Mammary epithelial cell (primary cell): ENCODE measurements at places on chromosomes 5 and 9. TPM values are rescaled to one million over a fixed set of nuclear protein-coding genes. Genes with fewer than 3 reads are reported as not detected.

DNA sequence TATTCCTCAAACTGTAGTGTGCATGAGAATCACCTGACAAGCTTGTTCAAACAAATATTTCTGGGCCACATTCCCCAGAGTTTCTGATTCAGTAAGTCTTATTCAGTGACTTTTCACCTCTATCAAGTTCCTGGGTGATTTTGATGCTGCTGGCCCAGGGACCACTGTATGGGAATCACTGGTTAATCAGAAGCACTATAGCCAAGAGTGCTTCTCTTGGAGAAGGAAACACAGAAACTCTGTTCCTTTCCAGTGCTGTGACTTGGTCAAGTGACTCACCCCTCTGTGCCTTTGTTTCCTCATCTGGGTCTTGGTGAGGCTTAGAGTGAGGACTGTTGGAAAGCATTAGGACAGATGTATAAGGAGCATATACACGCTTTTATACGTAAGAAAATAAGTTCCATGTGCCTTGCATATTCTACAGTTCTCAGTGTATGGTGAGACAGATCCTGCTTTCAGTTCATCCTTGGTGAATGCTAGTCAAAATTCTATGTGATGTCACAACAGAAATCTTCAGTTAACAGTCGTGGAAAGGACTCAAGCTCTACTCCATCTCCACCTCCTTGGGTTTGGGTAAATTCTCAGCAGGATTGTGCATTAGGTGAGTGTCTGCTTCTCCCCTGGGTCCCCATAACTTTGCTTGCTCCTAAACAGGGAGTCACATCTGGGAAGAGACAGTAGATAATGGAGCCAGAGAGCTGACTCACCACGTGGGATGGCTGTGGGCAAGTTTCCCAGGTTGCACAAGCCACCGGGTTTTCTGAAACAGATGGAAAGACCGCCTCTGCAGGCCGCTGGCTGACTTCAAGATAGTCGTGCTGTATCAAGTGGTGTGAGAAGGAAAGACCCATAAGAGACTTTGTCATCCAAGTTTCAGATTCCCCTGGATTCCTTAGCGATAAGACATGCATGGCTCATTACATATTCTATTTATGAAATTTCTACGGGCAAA, 117.0 kb downstream of the NXNL2 start:
- DNase-seq = peak; percentile 98

Gene PCDHGA1
- total RNA-seq = 0.83 TPM

- peak; percentile 58 for DNase-seq
Measured at GRCh38 chr9:32524892-32525708, 896 bp downstream of the RIGI start.

Gene GCNT4
- 3.5 and 3.6 TPM in 2 replicates for total RNA-seq

- DNase-seq = no peak
Measured at GRCh38 chr9:132424857-132425674, 15.1 kb downstream of the CFAP77 start.

Gene SAXO1
- not detected in 2 replicates for total RNA-seq

- no peak for DNase-seq
Measured at GRCh38 chr5:18397371-18397770, 763.1 kb downstream of the TAF11L14 start.

Gene LCN9
- total RNA-seq = not detected

DNA sequence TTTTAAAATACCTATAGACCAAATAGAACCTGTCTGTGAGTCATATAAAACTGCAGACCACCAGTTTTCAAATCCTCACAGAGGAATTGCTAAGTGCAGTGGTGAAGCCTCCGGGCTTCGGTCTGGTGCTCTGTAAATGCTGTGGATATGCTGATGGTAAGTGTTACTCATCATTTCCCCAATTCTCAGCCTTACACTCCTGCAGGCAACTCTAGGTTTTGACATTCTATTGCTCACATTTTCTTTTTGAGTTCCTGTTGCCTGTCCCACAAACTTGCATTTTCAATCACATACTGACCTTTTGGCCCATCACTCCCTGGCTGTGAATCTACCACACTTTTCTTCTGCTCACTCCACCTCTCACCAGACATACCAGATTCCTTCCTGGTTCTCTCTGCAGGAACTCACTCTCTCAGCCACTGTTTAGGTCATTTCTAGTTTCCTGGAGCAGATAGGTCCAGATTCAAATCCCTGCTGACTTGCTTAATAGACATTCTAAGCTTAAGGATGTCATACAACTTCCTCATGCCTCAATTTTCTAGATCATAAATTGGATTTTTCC, 192.9 kb downstream of the RAB3C start:
- no peak for DNase-seq

Gene PCDHB14
- total RNA-seq = 1.7 TPM

- DNase-seq = peak; percentile 47
Measured at GRCh38 chr5:55234121-55234700, 803 bp upstream of the CCNO start.

- peak; percentile 69 for DNase-seq
Measured at GRCh38 chr5:6704361-6704851, 8.8 kb upstream of the TENT4A start.

DNA sequence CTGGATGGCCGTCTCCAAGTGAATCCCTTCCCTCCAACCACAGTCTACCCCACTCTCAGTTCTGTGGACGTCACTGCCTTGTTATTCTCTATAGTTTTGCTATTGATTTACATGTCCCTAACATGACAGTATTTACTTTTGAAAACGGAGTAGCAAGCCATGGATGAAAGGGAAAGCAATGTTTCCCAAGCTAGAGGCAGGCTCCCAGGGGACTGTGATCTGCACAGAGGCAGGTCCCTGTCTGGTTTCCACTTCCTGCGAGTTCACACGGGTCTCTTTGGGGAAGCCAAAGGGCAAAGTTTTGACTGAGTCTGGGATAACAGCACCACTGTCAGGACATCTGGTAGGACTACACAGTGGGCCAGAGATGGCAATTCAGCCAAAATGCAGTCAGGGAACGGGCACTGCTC, 12.7 kb downstream of the C9orf153 start:
- no peak for DNase-seq

Gene REEP2
- total RNA-seq = 14.5 and 21.8 TPM in 2 replicates

Gene EPB41L4A
- 1.1 and 2.1 TPM in 2 replicates for total RNA-seq

- no peak for DNase-seq
Measured at GRCh38 chr5:81067406-81067805, 107.2 kb downstream of the RASGRF2 start.

DNA sequence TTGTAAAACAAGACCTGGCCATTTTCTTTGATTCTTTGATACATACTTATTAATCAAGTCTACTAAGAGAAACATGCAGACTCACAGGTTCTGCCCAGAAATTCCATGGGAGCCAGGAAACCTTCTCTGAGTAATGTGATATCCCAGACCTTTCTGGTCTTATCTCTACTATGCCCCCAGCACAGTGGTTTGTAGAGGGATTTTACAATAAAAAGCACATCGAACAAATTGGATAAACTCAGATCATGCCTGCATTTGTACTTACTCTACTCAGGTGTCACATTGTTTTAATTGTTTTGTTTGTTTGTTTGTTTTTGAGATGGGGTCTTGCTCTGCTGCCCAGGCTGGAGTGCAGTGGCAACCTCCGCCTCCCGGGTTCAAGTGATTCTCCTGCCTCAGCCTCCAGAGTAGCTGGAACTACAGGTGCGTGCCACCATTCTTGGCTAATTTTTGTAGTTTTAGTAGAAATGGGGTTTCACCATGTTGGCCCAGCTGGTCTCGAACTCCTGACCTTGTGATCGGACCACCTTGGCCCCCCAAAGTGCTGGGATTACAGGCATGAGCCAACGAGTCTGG, 179.5 kb downstream of the ZNF608 start:
- DNase-seq = no peak

DNA sequence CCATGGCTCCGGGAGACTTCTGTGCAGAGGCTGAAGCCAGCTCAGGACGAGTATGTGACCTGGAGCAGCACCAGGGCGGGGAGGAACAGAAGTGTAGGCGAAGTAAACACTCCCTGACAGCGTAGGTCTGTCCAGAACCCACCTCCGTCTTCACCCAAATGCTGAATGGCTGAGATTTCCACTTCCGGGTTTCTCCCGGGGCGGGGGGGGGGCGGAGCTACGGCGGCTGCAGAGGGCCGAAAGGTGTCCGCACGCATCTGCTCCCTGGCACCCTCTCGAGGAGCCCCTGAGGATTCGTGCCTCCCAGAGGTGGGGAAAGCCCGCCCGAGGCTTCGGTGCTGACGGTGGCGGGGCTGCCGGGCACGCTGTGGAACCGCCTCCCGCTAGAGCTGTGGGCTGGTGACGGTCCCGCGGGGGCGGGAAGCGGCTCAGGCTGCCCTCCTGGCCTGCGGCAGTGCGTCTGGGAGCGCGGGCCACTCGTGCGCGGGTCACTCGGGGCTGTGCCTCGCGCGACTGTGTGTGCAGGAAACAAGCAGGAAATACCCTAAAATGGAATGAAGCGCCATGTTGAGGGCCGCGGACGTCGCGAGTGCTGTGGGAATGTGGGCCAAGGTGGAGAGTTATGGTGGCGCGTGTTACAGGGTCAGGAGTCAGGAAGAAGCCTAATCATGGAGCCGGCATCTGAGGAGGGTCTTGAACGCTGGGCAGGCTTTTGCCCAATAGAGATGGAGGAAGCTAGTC, 1425.4 kb downstream of the FOXD4L5 start:
- peak; percentile 66 for DNase-seq

DNA sequence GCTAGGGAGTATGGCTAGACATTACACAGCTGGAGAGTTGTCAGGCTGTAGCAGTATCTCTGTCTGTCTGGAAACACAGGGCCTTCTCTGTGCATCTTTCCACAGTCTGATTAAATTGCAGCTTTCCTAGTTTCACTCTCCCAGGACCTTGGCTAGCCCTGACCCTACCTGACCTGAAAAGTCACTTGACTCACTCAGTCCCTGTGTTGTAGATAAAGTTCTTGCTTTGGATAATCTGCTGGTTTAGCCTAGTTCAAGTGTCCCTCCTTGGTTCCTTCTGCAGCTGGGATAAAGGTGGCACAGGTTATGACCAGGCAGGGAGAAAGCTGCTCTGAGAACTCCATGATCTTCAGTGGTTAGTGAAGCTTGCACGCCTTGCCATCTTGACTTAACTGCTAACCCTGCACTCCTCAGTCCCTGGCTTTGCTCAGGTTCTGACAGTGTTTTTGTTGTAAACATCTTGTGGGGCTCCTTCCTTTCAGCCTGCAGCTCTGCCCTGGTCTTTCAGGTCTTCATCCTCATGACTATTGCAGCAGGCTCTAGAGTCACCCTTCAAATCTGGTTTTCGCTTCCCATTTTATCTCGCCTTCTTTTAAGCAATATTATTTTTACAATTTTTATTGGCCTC, 101.0 kb downstream of the PIP5K1B start:
- DNase-seq = no peak

Gene CDX1
- total RNA-seq = not detected

DNA sequence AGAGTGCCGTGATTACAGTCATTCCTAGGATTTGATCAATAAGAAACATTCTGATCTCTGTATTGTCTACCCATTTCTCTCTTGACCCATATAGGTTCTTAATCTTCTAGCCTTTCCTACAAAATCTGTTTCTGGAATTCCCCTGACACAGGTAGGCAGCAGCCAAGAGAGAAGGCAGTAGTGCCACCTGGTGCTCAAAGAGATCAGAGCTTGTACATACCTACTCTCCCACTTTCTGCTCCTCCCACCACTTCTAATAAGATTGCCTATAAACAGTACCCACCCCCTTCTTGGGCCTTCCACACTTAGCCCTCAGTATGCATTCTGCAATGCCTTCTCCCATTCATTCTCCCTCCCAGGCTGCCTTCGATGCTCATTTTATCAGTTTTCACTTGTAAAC, 117.4 kb upstream of the RORB start:
- DNase-seq = peak; percentile 66

- DNase-seq = no peak
Measured at GRCh38 chr9:123642291-123643278, 286.6 kb downstream of the CRB2 start.

DNA sequence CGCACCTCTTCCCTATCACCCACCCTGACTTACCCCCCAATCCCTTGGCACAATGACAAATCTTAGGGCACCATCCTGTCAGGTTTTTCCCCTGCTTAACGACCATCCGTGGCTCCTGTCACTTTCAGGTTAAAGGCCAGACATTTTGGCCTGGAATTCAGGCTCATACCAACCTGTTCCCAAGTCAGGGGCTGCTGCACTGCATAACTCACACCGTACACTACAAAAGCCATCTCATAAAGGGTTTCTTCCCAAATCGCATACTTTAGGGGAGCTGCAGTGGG, 7.5 kb upstream of the AKNA start:
- DNase-seq = no peak

Gene FKTN
- 30.0 TPM for total RNA-seq

DNA sequence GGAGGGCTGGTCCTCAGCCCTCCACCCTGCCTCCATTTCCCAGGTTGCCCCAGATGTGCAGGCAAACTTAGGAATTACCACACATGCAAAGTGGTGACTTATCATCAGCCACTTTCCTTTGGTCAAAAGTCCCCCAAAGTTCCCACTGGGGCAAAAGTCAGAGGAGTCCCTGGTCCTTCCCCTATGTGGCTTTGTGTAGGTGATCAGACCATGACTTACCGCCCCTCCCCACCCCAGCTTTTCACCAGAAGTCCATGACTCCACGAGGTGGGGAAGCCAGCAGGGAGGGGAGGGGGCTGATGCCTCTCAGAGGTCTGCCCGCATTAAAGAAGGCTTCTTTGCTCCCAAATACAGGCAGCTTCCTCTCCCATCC, 5.8 kb downstream of the TRAF1 start:
- DNase-seq = no peak

Gene FAT2
- 66.5 and 122 TPM in 2 replicates for total RNA-seq

Gene PRRX2
- total RNA-seq = not detected in 2 replicates

GRCh38 chr9:89366711-89367110, 48.4 kb downstream of the SECISBP2 start:
- DNase-seq = no peak

DNA sequence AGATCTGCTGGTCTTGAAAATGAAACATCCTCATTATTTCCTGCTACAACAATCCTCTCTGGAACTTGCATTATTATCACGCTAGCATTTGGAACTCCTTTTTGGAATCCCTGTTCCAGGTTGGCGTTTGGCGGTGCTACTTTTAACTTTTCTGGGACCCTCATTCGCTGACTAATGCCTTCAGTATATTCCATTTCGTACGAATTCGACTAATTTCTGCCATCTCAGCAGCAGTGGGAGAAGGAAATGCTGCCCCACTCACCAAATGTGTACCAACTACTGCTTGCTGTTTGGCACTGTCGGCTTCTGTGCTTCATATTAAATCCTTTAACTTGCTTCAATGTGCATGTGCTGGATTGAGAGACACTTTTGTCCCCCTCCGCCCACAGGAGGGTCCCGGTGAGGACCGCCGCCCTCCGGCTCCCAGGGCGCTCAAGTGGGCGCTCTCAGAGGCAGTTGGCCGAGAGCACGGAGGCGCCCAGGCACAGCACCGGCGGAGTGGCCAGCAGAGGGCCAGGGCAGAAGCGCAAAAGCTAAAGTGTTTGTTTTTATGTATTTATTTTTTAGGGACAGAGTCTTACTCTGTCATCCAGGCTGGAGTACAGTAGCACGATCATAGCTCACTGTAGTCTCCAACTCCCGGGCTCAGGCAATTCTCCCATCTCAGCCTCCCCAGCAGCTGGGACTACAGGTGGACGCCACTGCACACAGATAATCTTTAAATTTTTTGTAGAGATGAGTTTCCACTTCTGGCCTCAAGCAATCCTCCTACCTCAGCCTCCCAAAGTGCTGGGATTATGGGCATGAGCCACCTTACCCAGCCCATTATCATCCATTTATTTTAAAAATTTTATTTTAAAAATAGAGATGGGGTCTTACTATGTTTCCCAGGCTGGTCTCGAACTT, 11.9 kb downstream of the PDE6A start:
- DNase-seq = no peak

GRCh38 chr9:93143830-93144530, 9.9 kb upstream of the NINJ1 start:
- peak; percentile 65 for DNase-seq
